ENCODE measurements at places on chromosomes 2 and 18.

DNA sequence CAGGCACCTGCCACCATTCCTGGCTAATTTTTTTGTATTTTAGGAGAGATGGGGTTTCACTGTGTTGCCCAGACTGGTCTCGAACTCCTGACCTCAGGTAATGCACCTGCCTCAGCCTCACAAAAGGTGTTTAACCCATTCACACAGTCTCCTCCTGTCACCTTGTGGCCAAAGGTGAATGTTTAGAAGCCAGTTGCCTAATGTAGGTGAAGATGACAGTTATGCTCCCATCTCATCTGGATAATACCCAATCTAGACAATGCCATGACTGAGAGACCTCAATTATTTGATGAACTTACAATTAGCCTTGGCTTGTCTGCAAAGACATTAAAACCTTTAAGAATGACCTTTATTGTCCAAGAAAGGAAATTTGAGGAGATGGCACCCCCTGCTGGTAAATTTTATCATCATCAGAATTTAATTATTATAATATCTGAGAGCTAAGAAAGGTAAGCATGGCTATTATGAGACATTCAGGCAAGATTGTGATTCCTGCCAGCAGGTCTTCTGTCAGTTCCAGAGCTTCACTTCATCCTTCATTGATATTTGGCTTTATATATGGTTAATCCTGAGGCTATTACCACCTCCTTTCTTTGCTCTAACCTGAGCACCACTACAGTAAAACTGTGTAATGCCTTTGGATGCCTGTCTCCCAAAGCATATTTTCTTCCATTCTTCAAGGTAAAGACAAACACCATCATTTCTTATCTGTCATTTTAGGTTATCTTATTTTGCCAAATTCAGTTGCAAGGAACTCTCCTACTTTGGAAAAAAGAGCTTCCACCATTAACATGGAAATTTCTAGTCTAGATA lies 117.6 kb downstream of the FAM124B start:
- peak; percentile 40 for DNase-seq

DNA sequence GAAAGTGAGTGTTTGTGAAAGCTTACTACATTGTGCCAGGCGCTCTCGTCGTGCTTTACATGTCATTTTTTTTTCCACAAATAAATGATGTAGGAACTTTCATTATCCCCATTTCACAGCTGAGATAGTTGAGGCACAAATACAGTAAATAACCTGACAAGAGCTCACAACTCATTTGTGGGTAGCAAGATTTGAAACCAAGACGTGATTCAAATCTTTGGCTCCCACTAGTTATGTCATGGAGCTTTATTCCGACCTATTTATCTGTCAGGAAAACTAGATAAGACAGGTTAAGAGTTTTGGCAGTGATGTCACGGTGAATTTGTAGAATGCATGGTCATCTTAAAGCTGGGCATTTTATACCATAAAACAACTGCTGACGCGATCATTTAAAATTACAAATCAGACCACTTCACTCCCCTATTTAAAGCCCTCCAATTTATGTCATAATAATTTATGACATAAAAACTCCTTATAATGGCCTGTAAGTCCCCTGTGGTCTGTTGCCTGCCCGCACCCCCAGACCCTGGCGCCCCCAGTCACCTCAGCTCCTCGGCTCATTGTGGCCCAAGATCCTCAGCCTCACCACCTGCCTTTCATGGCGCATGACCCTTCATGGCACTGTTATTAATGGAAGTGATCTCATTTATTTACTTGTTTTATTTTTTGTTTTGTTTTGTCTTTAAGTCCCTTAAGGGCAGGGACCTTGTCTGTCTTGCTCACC lies 678 bp upstream of the ZNF24 start:
- no peak for DNase-seq

GRCh38 chr18:40559556-40559955 lies 1395.5 kb upstream of the PIK3C3 start:
- no peak for DNase-seq

- no peak for DNase-seq
Measured at GRCh38 chr18:29259838-29260237, 1082.9 kb upstream of the CDH2 start.

DNA sequence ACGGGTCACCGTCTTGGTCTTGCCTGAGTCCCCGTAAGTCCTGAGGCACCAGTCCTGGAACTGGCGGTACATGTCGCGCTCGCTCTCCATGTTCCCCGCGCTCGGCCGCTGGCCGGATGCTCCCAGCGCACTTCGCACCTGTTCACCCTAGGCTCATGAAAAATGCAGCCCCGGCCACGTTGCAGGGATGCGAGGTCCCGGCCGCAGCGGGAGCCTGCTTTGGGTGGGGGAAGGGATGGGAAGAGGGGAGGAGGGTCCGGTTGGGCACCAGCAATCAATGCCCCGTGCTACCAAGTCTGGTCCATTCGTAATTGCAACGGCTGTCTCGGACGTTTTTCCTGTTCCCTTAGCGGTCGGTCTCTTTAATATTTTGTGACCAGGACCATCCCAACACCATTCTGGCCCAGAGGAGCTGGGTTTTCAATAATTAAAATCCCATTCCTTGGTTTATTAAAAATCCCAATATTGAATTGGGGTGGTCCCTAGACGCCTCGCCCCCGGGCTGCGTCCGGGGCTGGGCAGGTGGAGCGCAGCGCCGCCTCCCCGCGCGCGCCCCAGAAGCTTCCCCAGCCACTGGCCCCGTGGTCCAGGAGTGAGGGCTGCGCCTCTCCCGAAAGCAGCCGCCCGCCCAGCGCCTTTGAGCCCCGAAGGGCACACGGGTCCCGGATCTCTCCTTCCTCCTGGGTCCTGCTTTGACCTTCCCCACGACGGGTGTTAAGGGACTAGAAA lies 1.4 kb downstream of the NOL4 start:
- DNase-seq: no peak

- DNase-seq: no peak
Measured at GRCh38 chr2:121778741-121779487, 23.5 kb downstream of the TSN start.

- no peak for DNase-seq
Measured at GRCh38 chr2:20327370-20327769, 23.3 kb downstream of the PUM2 start.

DNA sequence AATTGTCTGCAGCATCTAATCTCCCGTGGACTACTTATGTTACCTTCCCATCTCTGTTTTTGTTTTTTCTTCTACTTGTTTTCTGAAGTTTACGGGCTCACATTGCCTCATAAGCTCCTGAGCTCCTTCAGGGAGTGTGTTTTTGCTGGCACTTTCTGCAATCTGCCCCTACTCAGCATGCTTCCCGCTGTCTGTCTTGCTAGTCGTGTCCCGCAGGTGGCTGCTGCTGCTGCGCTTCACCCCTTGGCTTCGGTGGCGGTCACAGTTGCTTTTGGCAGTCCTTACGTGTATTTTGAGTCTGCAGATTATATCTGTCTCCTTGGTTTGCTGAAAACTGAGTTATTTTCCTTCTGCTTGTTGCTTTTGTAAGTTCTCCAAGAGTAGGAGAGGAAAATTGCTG lies 37.3 kb downstream of the FER1L5 start:
- no peak for DNase-seq

GRCh38 chr2:224155896-224156295 lies 116.8 kb upstream of the SERPINE2 start:
- DNase-seq: no peak

GRCh38 chr2:121242175-121242875 lies 42.7 kb downstream of the TFCP2L1 start:
- no peak for DNase-seq

DNA sequence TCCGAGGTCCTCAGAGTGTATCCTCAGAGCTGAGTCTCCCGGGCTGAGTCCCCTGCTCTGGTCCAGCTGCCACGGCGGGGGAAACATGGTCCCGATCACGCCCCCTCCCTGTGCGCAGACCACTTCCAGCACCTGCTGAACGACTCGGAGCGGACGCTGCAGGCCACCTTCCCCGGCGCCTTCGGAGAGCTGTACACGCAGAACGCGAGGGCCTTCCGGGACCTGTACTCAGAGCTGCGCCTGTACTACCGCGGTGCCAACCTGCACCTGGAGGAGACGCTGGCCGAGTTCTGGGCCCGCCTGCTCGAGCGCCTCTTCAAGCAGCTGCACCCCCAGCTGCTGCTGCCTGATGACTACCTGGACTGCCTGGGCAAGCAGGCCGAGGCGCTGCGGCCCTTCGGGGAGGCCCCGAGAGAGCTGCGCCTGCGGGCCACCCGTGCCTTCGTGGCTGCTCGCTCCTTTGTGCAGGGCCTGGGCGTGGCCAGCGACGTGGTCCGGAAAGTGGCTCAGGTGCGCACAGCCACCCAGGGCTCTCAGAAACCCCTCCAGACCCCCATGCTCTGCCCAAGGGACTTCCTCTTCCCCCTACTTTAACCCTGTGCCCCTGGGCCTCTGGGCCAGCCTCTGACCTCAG lies 26.7 kb downstream of the GPC1 start:
- DNase-seq: no peak

GRCh38 chr18:2960983-2961696 lies 51.8 kb downstream of the LPIN2 start:
- no peak for DNase-seq

- DNase-seq: no peak
Measured at GRCh38 chr2:231163011-231163410, 35.4 kb upstream of the ARMC9 start.

DNA sequence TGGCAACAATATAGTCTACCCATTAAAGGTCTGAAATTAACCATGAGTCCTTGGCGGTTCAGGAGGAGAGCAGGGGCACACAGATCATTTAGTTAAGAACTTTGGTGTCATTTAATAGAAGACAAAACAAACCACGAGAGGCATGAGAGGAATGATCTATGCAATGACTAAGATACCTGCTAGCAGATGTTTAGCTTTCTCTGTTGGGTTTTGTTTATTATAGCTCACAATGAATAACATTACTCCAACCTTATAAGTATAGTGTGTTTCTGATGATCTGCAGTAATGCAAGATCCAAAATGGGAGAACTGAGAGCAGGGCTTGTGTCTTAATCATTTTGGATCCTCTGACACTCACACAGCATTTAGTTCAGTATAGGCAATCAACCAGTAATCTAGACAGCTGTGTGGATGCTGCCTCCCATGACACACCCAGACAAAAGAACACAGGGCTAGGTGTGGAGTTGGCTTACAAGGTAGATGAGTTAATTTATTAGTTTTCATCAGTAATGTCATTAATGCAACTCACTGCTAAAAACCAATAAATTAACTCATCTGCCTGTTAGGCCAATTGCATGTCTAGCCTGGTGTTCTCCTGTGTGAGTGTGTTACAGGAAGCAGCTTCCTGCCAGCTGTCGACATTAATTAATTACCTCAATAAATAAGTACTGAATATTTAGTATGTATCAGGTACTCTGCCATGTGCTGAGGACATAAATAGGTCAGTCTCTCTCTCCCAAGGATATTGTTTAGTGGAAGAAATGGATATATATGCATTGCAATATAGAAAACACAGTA lies 92.3 kb downstream of the CLIP4 start:
- DNase-seq: no peak

DNA sequence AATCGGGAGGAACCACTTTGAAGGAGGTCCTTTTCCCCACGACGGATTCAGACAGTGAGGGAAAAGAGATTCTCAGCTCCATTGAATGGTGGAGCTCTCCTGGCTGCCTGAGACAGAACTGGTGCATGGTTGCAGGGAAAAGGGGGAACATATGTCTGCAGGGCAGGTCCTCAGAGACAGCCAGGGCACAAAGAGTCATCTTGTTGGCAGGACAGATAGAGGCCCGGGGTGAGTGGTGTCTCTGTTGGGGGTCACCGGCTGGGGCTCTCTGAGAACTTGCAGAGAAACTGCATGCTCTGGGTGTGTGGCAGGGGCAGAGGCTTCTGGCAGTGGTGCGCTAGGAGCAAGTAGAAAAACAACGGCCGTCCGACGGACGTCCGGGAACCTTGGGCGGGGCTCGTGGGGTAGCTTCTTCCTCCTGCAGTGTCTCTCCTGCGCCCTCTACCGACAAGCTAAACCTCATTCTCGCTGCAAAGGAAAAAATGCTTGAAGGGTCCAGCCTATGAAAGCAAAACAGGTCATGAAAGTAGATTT lies 94.3 kb downstream of the CDCA7 start:
- DNase-seq: peak; percentile 88

DNA sequence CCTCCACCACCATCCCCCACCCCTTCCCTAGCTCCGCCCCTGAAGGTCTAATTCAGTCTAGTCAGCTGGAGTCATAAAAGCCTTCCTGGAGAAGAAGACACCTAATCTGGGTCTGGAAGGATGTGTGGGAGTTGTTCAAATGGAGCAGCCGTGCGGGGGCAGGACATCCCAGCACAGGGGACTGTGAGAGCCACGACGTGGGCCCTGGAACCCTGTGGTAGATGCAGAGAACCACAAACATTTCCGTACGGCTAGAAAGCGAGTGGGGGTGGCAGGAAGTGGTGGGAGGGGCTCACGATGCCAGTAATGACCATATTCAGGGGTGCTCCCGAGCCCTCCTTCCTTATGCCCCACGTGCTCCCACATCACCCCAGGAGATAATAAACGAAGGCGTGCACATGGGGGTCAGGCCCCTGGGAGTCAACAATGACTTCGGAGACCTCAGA lies 20.9 kb upstream of the COL6A3 start:
- peak; percentile 70 for DNase-seq

DNA sequence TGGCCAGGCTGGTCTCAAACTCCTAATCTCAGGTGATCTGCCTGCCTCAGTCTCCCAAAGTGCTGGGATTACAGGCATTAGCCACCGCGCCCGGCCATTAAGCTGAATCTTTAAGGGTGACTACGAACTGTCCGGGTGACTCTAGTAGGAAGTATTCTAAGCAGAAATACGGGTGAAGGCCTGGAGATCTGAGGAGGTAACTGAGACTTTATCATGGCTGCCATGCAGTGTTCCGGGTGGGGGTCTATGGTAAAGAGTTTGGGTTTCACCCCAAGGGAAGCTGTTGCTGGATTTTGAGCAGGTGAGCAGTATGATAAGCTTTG lies 20.1 kb upstream of the ROCK2 start:
- no peak for DNase-seq

DNA sequence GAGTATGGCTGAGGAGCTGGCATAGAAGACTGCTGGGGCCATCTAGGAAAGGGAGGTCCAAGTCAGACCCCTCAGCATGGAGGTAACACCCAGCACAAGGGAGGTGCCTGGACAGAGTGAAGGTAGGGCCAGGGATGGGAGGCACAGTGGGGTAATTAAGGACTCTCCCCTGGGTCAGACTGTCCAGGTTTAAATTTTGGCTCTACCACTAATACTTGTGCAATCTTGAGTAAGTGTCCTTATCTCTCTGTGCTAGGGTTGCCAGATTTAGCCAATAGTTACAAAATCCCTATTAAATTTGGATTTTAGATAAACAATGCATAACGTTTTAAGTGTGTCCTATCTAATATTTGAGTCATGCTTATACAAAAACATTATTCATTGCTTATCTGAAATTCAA lies 109.5 kb downstream of the LOXHD1 start:
- no peak for DNase-seq

DNA sequence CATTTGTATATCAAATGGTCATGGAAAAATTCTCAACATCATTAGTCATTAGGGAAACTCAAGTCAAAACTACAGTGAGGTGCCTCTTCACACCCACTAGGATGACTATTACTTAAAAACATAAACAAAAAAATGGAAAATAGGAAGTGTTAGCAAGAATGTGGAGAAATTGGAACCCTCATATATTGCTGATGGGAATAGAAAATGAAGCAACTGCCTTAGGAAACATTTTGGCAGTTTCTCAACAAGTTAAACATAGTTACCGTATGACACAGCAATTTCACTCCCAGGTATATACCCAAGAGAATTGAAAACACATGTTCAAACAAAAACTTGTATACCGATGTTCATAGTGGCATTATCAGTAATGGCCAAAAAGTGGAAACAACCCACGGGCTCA lies 18.1 kb upstream of the CYP26B1 start:
- DNase-seq: no peak

GRCh38 chr2:218954541-218955300 lies 4.7 kb upstream of the CDK5R2 start:
- no peak for DNase-seq
